Activated CD4-positive, alpha-beta T cell treated with anti-CD3 and anti-CD28 coated beads for 36 hours (primary cell): ENCODE measurements at places on chromosomes 1 and 21. TPM values are rescaled to one million over a fixed set of nuclear protein-coding genes. Genes with fewer than 3 reads are reported as not detected.

The KCNE2 gene
- not detected for total RNA-seq

DNA sequence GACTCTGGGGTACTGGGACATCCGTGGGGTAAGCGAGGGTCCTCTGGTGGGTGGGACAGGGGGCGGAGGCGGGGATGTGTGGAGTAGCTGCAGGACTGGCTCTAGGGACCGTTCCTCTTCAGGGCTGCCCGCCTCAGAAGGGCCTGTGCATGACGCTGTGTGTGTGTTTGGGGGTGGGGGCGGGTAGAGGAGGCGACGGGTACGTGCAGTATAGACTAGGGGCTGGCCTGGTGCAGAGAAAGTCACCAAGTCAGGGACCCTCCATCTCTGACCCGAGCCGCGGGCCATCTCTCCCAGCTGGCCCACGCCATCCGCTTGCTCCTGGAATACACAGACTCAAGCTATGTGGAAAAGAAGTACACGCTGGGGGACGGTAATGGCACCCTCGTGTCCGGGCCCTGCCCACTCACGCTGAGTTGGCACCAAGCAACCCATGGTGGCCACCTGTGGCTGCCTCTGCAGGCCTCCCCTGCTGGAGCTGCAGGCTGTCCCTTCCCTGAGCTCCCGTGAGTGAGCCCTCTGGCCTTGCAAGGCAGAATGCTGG, 342 bp downstream of the GSTM5 start:
- H3K36me3 ChIP-seq: peaks cover 11% of the 10 kb centered on the region
- H3K27ac ChIP-seq: no peak overlapping the region
- no peak overlapping the region for H3K4me3 ChIP-seq
- peaks cover 5% of the 10 kb centered on the region for H3K27me3 ChIP-seq
- H3K4me1 ChIP-seq: no peaks in the 10 kb centered on the region
- no peak for DNase-seq

The PCP4 gene
- total RNA-seq: not detected

GRCh38 chr21:38984568-38984967, 178.8 kb downstream of the ETS2 start:
- H3K27ac ChIP-seq: peak overlapping the region; percentile 85
- no peaks in the 10 kb centered on the region for H3K36me3 ChIP-seq
- peak overlapping the region; percentile 51 for H3K4me3 ChIP-seq
- peaks cover 66% of the 10 kb centered on the region for H3K27me3 ChIP-seq
- peaks cover 27% of the 10 kb centered on the region for H3K4me1 ChIP-seq

- no peak overlapping the region for H3K27ac ChIP-seq
- H3K27me3 ChIP-seq: peaks cover 2% of the 10 kb centered on the region
- no peaks in the 10 kb centered on the region for H3K4me1 ChIP-seq
- H3K36me3 ChIP-seq: no peaks in the 10 kb centered on the region
Measured at GRCh38 chr1:53160924-53161378, 18.5 kb upstream of the SLC1A7 start.

GRCh38 chr1:234862360-234862943, 252.5 kb upstream of the IRF2BP2 start:
- DNase-seq: no peak
- no peak overlapping the region for H3K4me3 ChIP-seq
- H3K27ac ChIP-seq: no peak overlapping the region
- peaks cover 2% of the 10 kb centered on the region for H3K36me3 ChIP-seq
- no peaks in the 10 kb centered on the region for H3K27me3 ChIP-seq

- no peak for DNase-seq
- no peaks in the 10 kb centered on the region for H3K27me3 ChIP-seq
- H3K4me1 ChIP-seq: peaks cover 2% of the 10 kb centered on the region
Measured at GRCh38 chr1:70071601-70072000, 133.8 kb downstream of the LRRC40 start.

GRCh38 chr1:43466403-43466802, 12.7 kb upstream of the HYI start:
- H3K36me3 ChIP-seq: no peaks in the 10 kb centered on the region
- peaks cover 7% of the 10 kb centered on the region for H3K4me1 ChIP-seq
- H3K27me3 ChIP-seq: no peaks in the 10 kb centered on the region
- DNase-seq: no peak
- no peak overlapping the region for H3K4me3 ChIP-seq

The SPRR2E gene
- not detected for total RNA-seq

DNA sequence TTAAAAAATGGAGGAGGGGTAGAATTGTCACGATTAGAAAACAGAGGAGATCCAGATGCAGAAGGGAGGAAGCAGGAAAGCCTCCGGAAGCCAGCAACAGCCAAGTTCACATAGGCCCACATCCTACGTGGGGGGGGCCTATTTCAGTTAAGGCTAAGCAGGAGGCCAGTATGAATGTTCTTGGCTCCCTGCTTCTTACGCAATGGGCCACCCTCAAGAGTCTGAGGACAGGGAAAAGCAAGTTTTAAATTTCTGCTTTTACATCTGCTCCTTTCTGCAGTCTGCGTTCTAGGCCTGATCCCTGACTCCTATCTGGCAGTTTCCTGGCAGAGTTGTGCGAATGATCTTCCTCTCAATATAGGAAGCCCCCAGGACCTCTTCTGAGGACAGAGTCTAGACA, 30.6 kb downstream of the RABIF start:
- DNase-seq: no peak
- peaks cover 8% of the 10 kb centered on the region for H3K4me1 ChIP-seq
- H3K27me3 ChIP-seq: peaks cover 31% of the 10 kb centered on the region

The NFASC gene
- total RNA-seq: 0.33 TPM

GRCh38 chr1:242747233-242747632, 222.7 kb upstream of the PLD5 start:
- H3K4me3 ChIP-seq: no peak overlapping the region
- H3K27ac ChIP-seq: no peak overlapping the region
- no peaks in the 10 kb centered on the region for H3K27me3 ChIP-seq
- no peaks in the 10 kb centered on the region for H3K4me1 ChIP-seq
- H3K36me3 ChIP-seq: no peaks in the 10 kb centered on the region

The RPE65 gene
- total RNA-seq: not detected

The ZZZ3 gene
- total RNA-seq: 40.2 TPM

The RIIAD1 gene
- total RNA-seq: not detected

GRCh38 chr1:21012937-21013336, 163.8 kb downstream of the EIF4G3 start:
- H3K36me3 ChIP-seq: peaks cover 7% of the 10 kb centered on the region
- H3K4me3 ChIP-seq: no peak overlapping the region
- H3K27me3 ChIP-seq: no peaks in the 10 kb centered on the region
- H3K27ac ChIP-seq: no peak overlapping the region
- no peak for DNase-seq

The KIF17 gene
- total RNA-seq: 0.25 TPM

GRCh38 chr1:193312432-193312831, 126.0 kb upstream of the B3GALT2 start:
- no peaks in the 10 kb centered on the region for H3K36me3 ChIP-seq
- H3K27me3 ChIP-seq: no peaks in the 10 kb centered on the region
- no peak overlapping the region for H3K4me3 ChIP-seq
- no peak overlapping the region for H3K27ac ChIP-seq
- peaks cover 14% of the 10 kb centered on the region for H3K4me1 ChIP-seq
- no peak for DNase-seq

The KRTAP19-6 gene
- not detected for total RNA-seq

DNA sequence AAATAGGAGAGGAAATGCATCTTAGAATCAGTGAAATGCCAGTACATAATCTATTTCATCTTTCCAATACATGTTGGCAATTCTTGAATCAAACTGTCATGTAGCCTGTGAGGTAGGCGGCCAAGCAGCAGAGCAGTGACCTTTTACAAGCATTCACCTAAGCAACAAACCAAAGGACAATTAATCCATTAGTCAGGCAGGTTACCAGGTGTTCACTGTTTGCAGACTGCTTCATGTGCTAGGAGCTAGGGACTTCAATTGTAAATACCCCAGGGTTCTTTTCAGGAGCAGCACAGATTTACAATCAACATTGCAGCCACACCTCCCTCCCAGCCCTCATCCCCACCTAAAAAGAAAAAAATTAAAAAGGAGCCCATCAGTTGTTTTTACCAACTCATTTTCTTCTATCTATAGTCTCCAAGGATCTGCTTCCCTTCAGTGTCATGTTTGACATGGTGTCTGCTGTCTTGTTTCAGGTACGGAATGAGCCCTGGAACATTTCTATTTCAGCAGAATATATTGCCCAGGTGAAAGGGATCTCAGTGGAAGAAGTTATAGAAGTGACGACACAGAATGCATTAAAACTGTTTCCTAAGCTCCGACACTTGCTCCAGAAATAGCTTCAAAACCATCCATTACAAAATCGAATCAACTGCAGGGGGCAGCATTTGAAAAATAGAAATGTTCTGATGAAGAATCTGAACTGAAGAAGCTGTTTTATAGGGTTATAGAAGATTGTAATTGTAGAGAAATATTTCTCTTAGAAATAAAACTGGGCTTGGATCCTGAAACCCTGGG, 23.0 kb downstream of the TATDN3 start:
- DNase-seq: peak; percentile 10
- peaks cover 3% of the 10 kb centered on the region for H3K4me1 ChIP-seq
- H3K27ac ChIP-seq: no peak overlapping the region
- H3K36me3 ChIP-seq: no peaks in the 10 kb centered on the region
- H3K27me3 ChIP-seq: no peaks in the 10 kb centered on the region

- no peak for DNase-seq
- no peak overlapping the region for H3K4me3 ChIP-seq
- H3K36me3 ChIP-seq: no peaks in the 10 kb centered on the region
Measured at GRCh38 chr1:223411309-223411708, 18.1 kb downstream of the CCDC185 start.

- peak; percentile 77 for DNase-seq
- peak overlapping the region; percentile 33 for H3K4me3 ChIP-seq
- peaks cover 15% of the 10 kb centered on the region for H3K36me3 ChIP-seq
- H3K27me3 ChIP-seq: no peaks in the 10 kb centered on the region
- peaks cover 9% of the 10 kb centered on the region for H3K4me1 ChIP-seq
Measured at GRCh38 chr1:180954005-180954800, 41.5 kb downstream of the KIAA1614 start.

GRCh38 chr1:41498391-41498790, 13.9 kb upstream of the EDN2 start:
- no peak overlapping the region for H3K27ac ChIP-seq
- H3K36me3 ChIP-seq: no peaks in the 10 kb centered on the region
- peak; percentile 28 for DNase-seq

The TMED5 gene
- total RNA-seq: 32.6 TPM

The CYP4Z1 gene
- not detected for total RNA-seq

DNA sequence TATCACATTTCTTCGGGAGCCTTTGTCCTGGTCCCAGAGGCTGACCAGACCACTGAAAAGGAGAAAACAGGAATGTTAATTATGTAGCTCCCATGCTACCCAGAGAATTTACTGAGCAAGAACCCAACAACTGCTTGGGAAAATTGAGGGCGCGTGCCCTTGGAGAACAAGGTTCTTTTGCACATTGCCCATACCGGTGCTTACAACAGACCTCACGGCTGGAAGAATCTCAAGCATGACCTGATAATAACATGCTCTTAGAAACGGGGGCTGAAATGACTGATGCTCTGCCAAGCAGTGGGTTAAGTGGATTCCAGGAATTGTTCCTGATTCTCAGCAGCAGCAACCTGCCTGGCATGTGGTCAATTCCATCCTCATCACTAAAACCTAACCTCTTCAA, 49.3 kb upstream of the AJAP1 start:
- no peak for DNase-seq
- H3K27ac ChIP-seq: no peak overlapping the region
- H3K36me3 ChIP-seq: no peaks in the 10 kb centered on the region

DNA sequence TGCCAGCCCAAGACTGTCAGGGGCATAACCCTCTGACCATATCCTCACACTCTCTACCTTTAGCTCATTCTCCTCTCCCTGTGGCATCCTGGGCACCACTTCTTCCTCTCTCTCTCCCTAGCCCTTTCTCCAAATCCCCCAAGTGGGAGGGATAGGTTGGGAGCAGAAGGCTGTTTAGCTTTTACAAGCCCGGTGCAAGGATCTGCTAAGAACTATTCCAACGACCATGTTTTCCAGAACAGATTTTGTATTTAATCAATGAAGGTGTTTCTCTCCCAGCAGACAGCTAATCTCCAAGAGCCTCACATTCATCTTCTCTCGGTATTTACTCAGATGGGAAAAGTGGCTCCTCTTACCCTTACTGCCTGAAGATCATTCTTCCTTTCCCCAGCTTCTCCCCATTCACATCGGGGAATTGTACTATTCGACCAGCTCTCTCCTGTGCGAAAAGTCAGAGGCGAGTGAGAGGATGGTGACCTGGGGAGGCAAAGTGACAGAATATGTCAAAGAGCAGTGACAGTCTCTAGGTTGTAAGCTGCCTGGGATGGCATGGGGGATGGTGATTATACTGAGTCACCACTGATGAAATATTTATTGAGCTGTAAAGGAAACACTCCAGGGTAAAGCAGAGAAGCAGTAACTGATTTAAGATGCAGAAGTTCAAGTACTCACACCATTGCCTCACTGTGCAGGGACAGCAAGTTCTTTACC, 47.0 kb upstream of the RBM15 start:
- no peaks in the 10 kb centered on the region for H3K36me3 ChIP-seq
- H3K4me3 ChIP-seq: no peak overlapping the region
- H3K27ac ChIP-seq: no peak overlapping the region
- no peaks in the 10 kb centered on the region for H3K27me3 ChIP-seq
- H3K4me1 ChIP-seq: no peaks in the 10 kb centered on the region

DNA sequence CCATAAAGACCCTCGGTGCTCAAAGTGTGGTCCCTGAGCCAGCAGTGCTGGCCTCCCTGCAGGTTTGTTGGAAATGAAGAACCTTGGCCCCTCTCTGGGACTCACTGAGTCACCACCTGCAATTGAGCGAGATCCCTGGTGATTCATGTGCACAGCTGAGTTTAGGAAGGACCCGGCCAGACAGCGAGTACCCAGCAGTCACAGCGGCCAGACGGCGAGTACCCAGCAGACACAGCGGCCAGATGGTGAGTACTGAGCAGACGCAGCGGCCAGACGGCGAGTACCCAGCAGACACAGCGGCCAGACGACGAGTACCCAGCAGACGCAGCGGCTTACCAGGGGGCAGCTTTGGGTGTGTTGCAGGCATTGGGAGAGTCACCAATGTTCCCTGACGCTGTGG, 123.8 kb downstream of the PRDM16 start:
- no peaks in the 10 kb centered on the region for H3K36me3 ChIP-seq
- H3K27ac ChIP-seq: no peak overlapping the region
- H3K4me1 ChIP-seq: no peaks in the 10 kb centered on the region
- no peaks in the 10 kb centered on the region for H3K27me3 ChIP-seq
- DNase-seq: no peak
- H3K4me3 ChIP-seq: no peak overlapping the region

GRCh38 chr1:163170975-163171676, 31.6 kb downstream of the RGS5 start:
- no peak for DNase-seq
- no peak overlapping the region for H3K27ac ChIP-seq
- H3K4me1 ChIP-seq: peaks cover 5% of the 10 kb centered on the region

- no peak for DNase-seq
- H3K27me3 ChIP-seq: no peaks in the 10 kb centered on the region
- H3K27ac ChIP-seq: no peak overlapping the region
Measured at GRCh38 chr1:5971471-5972197, 20.6 kb downstream of the NPHP4 start.

- DNase-seq: no peak
- H3K4me1 ChIP-seq: no peaks in the 10 kb centered on the region
- H3K27ac ChIP-seq: no peak overlapping the region
Measured at GRCh38 chr1:17550729-17551584, 11.5 kb downstream of the ARHGEF10L start.

The RASSF5 gene
- 223 TPM for total RNA-seq

- H3K4me3 ChIP-seq: no peak overlapping the region
- no peak for DNase-seq
- H3K4me1 ChIP-seq: peaks cover 6% of the 10 kb centered on the region
Measured at GRCh38 chr21:42094811-42095210, 23.7 kb downstream of the UMODL1 start.

GRCh38 chr1:84724128-84724860, 34.0 kb upstream of the SSX2IP start:
- peaks cover 18% of the 10 kb centered on the region for H3K4me1 ChIP-seq
- no peaks in the 10 kb centered on the region for H3K36me3 ChIP-seq
- H3K27me3 ChIP-seq: no peaks in the 10 kb centered on the region
- no peak overlapping the region for H3K4me3 ChIP-seq
